ENCODE measurements at places on chromosomes 2 and 18.

GRCh38 chr2:98201576-98201975, 114.6 kb downstream of the VWA3B start:
- DNase-seq = no peak

- no peak for DNase-seq
Observed at GRCh38 chr2:109260886-109261700, 132.1 kb downstream of the SH3RF3 start.

DNA sequence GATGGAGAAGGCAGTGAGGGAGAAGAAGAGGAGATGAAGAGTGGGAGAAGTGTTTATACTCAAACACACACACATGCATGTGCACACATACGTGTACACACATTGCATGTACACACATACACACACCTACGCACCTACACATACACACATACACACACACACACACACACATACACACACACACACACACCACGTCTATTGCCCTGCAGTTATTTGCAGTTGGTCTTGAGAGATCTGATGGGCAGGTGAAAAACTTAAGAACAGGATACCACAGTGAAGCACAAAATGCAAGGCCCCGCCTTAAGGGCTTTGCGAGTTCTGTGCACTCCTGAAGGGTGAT, 190.2 kb downstream of the MYCN start:
- no peak for DNase-seq

DNA sequence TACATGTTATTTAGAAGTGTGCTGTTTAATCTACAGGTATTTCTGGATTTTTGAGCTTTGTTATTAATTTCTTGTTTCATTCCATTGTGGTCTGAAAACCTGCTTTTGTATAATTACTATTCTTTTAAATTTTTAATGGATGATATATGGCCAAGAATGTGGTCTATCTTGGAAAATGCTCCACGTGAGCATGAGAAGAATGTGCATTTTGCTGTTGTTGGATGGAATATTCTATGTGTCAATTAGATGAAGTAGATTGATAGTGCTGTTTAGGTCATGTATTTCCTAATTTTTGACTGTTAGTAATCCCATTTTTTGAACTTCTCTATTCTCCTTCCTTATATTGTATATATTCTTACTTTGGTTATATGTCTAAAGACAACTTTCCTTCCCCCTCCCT, 19.9 kb upstream of the TTN start:
- DNase-seq = no peak

DNA sequence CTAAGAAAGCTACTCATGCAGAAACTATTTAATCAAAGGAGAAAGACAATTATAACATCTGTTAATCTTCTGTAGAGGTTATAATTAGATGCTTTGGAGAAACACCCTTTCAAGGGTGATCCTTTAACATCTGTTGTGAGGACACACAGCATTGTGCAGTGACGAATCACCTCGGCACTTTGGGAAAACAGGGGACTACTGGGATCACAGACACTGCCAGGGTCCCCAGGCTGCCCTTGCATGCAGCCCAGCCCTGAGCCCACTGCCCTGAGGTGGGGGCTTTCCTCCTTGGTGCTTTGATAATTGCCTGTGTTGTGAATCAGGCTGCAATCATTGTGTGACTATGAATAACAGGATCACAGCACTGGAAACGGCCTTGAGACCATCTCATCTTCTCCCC, 10.6 kb downstream of the NCKAP5 start:
- DNase-seq = no peak

GRCh38 chr2:135099802-135100483, 47.9 kb downstream of the RAB3GAP1 start:
- no peak for DNase-seq

GRCh38 chr18:73990258-73990657, 157.4 kb downstream of the FBXO15 start:
- no peak for DNase-seq

- no peak for DNase-seq
Observed at GRCh38 chr2:218128781-218129457, 3.1 kb downstream of the CXCR2 start.

DNA sequence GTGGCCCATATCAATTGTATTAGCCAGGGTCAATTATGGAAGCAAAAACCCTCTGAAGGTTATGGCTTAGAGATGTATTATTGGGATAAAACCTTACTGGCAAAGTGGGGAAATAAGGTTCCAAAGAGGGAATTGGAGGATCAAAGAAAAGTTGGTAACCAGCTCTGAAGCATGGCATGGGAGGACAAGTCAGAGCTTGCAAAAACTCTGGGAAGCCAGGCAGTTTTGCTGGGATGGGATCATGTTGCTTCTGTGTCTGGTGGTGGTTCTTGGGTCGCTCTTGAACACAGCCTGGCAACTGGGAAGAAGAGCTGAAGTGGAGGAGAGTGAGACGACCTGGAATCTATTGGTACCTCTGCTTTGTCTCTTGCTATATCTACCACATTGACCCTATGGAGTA, 162.6 kb downstream of the PMAIP1 start:
- DNase-seq = no peak

- DNase-seq = no peak
Observed at GRCh38 chr2:102251042-102251848, 60.1 kb upstream of the IL1RL1 start.

GRCh38 chr2:19336781-19337180, 21.6 kb downstream of the OSR1 start:
- DNase-seq = no peak

GRCh38 chr18:32048507-32049091, 30.0 kb downstream of the RNF125 start:
- no peak for DNase-seq

- no peak for DNase-seq
Observed at GRCh38 chr2:85540133-85540648, 1.2 kb downstream of the MAT2A start.

- DNase-seq = no peak
Observed at GRCh38 chr2:147679955-147680531, 164.8 kb upstream of the ACVR2A start.

DNA sequence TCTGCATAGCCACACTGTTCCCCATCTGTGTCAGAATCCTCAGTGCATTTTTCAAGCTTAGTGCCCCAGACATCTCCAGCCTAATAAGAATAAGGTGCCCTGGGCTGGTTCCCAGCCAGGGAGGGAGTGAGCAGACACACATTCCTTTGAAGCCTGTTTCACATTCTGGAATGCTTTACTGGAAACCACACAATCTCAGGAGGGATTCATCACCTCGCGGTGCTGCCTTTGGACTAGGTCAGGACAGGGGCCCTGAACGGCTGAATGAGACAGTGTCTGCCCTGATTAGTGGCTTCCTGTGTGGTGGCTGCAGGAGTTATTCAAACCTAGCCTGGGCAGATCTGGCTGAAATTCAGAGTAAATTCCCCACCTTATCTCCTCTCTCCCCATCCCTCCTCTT, 108.0 kb upstream of the LDAH start:
- DNase-seq = peak; percentile 38

- DNase-seq = no peak
Observed at GRCh38 chr2:174699993-174700766, 64.1 kb downstream of the CHRNA1 start.

DNA sequence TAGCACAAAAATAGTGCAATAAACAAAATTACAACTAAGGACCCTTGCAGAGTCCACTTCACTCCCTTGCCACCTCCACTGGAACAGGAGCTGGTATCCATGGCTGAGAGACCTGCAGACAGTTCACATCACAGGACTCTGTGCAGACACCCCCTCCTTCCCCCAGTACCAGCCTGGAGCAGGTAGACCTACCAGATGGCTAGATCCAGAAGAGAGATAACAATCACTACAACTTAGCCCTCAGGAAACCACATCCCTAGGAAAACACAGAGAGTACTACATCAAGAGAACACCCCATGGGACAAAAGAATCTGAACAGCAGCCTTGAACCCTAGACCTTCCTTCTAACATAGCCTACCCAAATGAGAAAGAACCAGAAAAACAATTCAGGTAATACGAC, 49.8 kb downstream of the FBXO15 start:
- no peak for DNase-seq

DNA sequence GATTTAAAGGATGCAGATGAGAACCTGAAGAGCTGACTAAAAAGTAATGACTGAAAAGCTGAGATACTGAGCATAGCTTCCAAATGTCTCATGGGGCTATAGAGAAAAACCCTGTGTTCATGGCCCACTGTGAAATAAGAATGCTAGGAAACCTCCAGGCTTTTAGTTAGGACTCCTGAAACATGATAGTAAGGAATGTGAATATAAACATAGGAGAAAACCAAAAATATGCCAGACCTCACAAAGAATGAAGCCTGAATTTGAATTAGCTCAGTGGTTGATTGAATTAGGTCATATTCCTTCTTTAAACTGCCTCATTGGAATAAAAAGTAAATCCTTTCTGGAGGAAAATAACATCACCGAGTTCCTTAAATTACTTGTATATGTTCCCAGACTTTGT, 194.5 kb upstream of the NXPH2 start:
- DNase-seq = no peak

GRCh38 chr18:76425146-76426131, 69.6 kb downstream of the ZNF516 start:
- DNase-seq = no peak

- DNase-seq = no peak
Observed at GRCh38 chr2:219344751-219345430, 12.3 kb upstream of the RESP18 start.

DNA sequence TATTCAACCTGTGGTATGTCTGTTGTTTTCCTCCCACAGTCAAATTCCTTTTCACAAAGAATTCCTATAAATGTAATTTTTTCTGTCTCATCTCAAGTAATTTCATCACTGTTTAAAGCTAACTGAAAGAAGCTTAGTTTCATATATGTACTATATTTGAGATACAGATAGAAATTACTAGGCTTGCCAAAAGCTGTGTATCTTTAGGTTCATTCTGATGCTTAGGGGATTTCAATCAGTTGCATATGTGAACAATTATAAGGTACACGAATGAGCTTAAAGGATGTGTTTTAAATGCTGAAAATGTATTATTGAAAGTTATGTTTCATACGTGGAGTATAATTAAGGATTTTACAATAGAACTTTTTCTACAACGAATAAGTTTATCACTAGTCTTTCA, 59.2 kb upstream of the DSG1 start:
- DNase-seq = no peak

DNA sequence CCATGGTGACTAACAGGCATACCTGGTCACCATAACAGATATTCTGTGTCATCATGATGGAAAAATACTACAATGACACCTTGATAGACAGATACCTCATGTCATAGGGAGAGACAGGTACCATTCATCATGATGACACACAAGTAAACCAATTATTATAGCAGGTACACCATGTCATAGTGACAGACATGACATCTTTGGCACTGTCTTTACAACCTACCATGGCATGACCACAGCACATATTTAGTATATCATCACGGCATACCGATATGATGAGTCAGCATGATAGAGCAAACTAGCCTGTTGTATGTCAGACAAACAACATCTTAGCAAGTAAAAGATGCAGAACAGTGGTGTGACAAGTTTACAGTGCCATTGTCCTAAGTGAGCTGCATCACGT, 101.3 kb upstream of the KLHL29 start:
- no peak for DNase-seq

GRCh38 chr2:164127971-164128527, 392.2 kb upstream of the FIGN start:
- DNase-seq = no peak

DNA sequence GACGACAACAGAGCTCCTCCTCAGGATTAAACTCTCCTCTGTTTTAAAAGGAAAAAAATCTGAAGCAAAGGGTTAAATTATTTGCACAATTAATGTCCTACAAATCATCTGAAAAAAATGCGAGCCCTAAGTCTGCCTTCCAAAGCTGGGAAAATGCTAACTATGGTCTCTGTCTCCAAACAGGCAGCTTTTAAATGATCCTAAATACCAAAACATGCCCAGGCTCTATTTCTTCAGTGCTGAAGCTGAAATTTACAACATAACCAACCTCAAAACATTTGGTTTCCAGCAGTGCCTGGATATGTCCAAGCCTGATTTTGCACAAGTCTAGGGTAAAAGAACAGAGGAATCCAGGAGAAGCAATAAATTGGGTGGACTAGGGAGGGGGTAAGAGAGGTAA, 57.2 kb downstream of the LBH start:
- DNase-seq = no peak

- no peak for DNase-seq
Observed at GRCh38 chr2:128498086-128498485, 179.4 kb upstream of the HS6ST1 start.

GRCh38 chr2:7725171-7725849, 808.1 kb downstream of the RNF144A start:
- DNase-seq = no peak

- DNase-seq = no peak
Observed at GRCh38 chr2:69848186-69848790, 18.8 kb downstream of the GMCL1 start.

DNA sequence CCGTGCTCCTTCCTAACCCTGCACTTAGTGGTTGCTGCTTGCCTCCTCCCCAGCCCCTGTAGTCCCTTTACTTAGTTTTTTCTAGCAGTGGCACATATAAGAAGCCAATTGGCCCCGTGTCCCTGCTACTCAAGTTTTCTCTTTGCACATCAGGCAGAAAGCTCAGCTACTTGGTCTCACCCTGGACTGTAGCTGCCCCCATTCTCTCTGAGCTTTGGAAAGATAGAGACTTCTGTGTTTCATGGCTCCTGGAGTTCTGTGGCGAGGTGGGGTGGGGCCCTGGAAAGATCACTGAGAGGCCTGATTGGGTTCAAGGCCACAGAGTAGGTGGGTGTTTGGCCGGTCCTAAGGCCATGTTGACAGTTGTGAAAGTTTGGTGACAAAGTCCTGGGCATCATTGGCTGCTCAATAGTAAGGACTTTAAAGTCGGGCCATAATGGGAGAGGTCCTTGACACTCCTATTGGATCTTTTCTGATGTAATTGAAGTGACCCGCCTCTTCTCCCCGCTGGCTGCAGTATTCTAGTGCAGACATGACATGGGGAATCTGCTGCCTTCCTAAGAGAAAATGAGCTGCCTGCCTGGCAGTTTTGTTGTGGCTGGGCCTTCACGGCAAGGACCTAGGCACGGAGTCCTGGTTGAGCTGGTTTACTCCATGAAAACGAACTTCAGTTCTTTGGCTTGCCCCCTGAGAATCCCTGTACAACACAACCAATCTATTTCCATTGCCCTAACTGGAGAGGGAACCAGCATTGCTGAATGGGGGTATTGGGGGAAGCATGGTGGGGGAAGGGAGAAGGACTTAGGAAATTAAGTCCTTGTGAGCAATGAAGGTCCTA, 26.2 kb upstream of the CYP27A1 start:
- no peak for DNase-seq

DNA sequence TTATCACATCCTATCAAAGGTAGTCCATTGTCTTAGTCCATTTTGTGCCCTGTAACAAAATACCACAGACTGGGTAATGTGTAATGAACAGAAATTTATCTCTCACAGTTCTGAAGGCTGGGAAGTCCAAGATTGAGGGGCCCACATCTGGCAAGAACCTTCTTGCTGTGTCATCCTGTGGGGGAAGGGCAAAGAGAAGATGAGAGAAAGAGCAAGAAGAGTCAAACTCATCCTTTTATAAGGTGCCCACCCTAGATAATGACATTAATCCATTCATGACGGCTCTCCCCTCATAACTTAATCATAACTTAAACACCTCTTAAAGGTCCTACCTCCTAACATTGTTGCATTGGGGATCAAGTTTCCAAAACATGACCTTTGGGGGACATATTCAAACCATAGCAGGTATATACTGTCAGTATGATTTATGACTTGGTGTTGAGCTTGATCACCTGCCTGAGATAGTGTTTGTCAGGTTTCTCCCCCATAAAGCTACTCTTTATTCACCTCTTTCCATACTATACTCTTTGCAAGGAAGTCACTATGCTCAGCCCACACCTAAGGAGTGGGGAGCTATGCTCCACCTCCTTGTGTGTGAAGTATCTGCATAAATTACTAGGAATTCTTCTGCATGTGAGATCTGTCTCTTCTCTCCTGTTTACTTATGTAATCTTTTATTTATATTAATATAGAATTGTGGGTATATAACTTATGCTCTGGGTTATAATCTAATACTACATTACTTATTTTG, 5.2 kb upstream of the MAP3K2 start:
- no peak for DNase-seq

Measured in mesothelial cell of epicardium (in vitro differentiated cells).